MG63 (cell line): ENCODE measurements at places on chromosomes 1 and 21. TPM values are rescaled to one million over a fixed set of nuclear protein-coding genes. Genes with fewer than 3 reads are reported as not detected.
A peak's percentile ranks its signal among the peaks of the same experiment; 100 is the strongest.

GRCh38 chr1:16072616-16073484 lies 601 bp downstream of the FAM131C start:
- DNase-seq = peak; percentile 9

DSCAM gene
- not detected in 2 replicates for total RNA-seq

MAEL gene
- total RNA-seq = not detected in 2 replicates

GRCh38 chr1:91166106-91166712 lies 144.4 kb upstream of the ZNF644 start:
- DNase-seq = peak; percentile 50

LYSMD1 gene
- total RNA-seq = 2.0 and 11.4 TPM in 2 replicates

LRRN2 gene
- 1.6 and 3.4 TPM in 2 replicates for total RNA-seq

DNA sequence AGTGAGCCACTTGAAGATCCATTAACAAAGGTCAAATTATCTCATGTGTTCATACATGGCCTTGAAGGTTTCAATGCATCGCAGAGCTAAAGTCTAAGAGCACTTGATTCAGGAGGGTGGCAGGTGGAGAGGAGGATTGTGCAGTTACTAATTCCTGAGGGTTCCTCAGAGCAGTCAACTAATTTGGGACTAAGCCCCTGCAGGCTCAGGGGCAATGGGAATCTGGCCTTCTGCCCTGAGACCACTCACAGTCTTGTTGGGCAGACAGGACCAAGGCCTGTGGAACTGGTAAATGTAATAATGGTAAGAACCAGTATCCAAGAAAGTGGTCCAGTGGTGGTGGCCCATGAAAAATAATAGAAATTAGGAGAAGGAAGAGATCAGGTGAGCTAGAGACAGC lies 127.4 kb upstream of the HMGB4 start:
- no peak for DNase-seq

DNA sequence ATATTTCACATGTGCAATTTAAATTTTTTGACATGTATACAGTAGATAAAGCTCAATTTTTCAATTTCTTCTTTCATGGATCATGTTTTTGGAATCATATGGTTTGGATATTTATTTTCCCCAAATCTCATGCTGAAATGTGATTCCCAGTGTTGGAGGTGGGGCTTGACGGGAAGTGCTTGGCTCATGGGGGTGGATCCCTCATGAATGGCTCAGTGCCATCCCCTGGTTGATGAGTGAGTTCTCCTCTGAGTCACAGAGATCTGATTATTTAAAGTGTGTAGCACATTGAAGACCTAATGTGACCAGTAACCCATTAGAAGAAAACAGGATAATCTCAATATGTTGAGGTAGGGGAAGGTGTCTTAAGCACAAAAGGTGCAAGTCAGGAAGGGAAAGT lies 9.1 kb upstream of the IFI16 start:
- peak; percentile 89 for DNase-seq

- no peak for DNase-seq
Observed at GRCh38 chr1:114651893-114652292, 18.0 kb downstream of the DENND2C start.

DNA sequence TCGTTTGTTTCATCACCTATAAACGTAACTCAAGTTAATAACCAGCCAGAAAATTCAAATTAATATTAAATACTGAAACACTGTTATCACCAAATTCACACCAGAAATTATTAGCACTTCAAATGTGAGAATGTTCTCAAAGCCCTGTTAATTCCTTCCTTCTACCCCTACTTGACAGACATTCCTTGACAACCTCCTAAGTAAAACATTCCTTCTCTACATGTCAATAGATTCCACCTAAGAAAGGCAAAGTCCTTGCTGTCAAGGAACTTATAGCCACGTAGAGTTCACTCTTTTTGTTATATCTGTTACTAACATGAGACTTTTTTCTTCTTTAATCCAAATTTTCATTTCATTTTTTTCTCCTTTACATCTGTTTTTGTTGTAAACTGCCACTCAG lies 441.5 kb downstream of the SMYD3 start:
- DNase-seq = no peak

PPM1J gene
- 2.4 and 2.7 TPM in 2 replicates for total RNA-seq

ZNF593OS gene
- total RNA-seq = not detected in 2 replicates

GRCh38 chr1:117562581-117563491 lies 43.0 kb upstream of the TENT5C start:
- DNase-seq = no peak

GRCh38 chr1:27672750-27673112 lies 739 bp upstream of the IFI6 start:
- DNase-seq = no peak

- DNase-seq = no peak
Observed at GRCh38 chr1:19769211-19769932, 30.3 kb downstream of the TMCO4 start.

DNA sequence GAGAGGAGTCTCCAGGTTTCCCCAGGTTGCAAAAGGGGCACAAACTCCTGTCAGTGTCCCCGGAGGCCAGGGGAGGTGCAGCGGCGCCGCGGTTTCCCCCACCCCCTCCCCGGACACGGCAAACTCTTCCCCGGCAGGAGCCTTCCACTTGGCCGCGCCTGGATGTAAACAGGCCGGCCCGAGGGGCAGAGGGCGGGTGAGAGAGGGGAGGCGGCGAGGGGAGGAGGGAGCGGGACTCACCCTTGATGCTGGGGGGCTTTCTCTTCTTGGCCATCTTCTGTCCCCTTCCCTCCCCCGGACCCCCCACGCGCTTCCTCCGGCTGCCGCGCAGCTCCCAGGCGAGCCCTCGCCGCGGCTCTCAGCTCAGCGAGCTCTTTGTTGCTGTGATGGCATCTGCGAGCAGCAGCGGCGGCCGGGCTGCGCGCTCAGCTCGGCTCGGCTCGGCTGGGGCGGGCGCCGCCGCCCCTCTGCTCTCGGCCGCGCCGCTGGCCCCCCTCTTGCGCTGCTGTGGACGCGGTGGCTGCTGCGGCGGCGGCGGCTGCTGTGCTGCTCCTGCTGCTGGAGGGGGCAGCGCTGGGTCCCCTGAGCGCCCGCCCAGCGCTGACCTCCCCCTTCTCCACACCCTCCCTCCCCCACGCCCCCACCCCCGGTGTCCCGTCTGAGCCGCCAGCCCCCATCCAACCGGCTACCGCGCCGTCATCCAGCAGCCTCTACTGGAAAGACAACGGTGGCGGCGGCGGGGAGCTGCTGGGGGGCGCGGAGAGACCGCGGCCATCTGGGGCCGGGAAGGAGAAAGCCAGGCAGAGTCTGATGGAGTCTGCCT lies 4.9 kb upstream of the SLC44A5 start:
- DNase-seq = peak; percentile 25

- DNase-seq = no peak
Observed at GRCh38 chr1:207873055-207873890, 37.7 kb downstream of the CD34 start.

GRCh38 chr1:245687636-245688535 lies 533.1 kb downstream of the KIF26B start:
- DNase-seq = no peak

- no peak for DNase-seq
Observed at GRCh38 chr1:218524526-218524925, 179.4 kb downstream of the TGFB2 start.

INAVA gene
- not detected in 2 replicates for total RNA-seq

DNA sequence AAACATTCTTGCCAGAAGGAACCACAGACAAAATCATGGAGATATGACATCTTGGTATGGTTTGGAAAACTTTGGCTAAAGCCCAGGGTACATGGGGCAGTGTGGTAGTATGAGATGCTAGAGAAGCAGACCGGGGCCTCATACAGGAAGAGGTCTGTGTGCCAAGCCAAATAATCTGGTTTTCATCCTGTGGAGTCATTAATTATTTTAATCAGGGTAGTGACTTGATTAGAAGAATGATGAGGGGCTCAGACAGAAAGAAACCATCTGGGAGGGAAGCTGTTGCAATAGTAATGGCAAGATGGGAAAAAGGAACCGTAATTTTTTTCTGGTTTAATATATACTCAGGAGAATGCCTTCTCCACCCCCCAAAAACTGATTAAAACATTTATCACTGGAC lies 318.0 kb downstream of the BRINP2 start:
- no peak for DNase-seq

GRCh38 chr1:220810179-220810653 lies 23.5 kb downstream of the MTARC1 start:
- DNase-seq = peak; percentile 67

DNA sequence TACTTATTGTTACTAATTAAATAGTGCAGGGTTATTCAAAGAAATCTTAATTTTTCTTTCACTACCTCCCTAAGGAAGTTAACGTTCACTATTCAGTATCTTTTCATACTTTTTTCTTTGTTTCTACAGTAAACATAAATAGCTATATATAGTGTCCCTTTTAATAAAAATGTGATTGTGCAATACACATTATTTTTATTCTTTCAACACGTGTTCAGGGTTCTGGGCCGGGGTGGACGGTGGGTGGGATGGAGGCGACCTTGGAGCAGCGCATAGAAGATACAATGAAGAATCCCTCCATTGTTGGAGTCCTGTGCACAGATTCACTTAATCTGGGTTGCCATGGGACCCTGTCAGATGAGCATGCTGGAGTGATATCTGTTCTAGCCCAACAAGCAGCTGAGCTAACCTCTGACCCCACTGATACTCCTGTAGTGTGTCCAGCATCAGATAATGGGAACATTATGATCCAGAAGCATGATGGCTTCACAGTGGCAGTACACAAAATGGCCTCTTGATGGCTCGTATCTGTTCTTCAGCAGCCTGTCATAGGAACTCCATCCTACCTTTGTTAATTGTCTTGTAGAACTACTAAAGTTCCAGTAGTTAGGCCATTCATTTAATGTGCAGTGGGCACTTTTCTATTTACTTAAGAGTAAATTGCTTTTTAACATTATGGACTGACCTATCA lies 155.9 kb upstream of the L1TD1 start:
- DNase-seq = no peak

PTAFR gene
- 0.49 TPM in 1 of 2 replicates, not detected in the other for total RNA-seq

GRCh38 chr1:37174876-37175275 lies 140.6 kb upstream of the GRIK3 start:
- peak; percentile 28 for DNase-seq

- DNase-seq = no peak
Observed at GRCh38 chr1:51355382-51355781, 25.0 kb upstream of the TTC39A start.

FCRL4 gene
- total RNA-seq = not detected in 2 replicates

DNA sequence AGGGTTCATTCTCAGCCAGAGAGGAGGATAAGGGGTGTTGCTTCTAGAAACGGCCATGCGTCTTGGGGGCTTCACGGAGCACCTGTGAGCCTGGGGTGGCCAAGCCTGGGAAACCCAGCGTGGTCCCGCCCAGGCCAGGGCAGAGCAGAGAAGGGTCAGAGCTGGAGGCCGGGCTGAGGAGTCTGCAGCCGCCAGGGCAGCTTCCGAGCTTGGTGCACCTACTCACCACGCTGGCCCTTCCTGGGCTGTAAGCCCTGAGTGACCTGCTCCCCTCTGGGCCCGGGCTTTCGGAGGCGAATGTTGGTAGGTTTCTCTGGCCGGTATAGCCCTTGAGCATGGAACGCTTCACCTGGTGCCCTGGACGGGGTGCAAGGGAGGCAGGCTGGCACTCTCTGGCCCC lies 169.8 kb upstream of the ARHGEF16 start:
- no peak for DNase-seq
